Hematopoietic multipotent progenitor cell treated with erythropoietin and hydrocortisone succinate and interleukin-3 and kit ligand, for 6 days (in vitro differentiated cells): ENCODE measurements at places on chromosomes 2 and 18.
A peak's percentile ranks its signal among the peaks of the same experiment; 100 is the strongest.

DNA sequence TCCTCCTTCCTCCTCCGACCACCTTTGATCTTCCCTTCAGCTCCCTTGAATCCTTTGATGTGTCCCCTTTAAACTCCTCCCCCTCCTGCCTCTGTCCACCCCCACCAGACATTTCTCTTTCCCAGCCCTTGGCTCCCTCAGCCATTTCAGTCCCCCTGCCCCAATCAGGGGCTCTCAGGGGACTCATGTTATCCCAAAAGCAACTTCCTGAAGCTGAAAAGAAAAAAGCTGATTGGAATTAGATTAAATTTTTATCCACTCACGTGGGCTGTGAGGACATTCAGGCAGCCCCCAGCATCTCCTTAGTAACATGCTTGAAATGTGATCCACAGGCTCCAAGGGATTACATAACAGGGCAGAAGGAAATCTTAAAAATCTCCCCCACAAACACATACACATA, 81.3 kb downstream of the NEURL3 start:
- DNase-seq, result no peak

DNA sequence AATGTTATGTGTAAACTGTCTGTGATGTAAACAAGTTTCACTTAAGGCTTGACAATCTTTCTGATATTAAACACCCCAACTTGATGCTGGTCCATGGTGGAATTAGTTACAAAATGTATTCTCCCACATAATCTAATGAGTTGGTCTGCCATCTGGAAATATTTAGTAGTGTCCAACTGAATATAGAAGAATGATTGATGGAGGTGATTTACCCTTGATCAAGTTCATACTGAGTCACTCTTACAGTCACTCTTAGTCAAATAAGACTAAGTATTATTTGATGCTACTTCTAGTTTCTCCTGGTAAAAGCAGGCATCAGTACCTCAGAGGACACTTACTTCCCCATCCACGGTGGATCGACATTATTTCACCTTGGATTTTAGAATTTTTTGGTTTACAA, 198.1 kb downstream of the SATB2 start:
- no peak for DNase-seq

GRCh38 chr18:4636967-4637366, 181.9 kb upstream of the DLGAP1 start:
- no peak for DNase-seq

DNA sequence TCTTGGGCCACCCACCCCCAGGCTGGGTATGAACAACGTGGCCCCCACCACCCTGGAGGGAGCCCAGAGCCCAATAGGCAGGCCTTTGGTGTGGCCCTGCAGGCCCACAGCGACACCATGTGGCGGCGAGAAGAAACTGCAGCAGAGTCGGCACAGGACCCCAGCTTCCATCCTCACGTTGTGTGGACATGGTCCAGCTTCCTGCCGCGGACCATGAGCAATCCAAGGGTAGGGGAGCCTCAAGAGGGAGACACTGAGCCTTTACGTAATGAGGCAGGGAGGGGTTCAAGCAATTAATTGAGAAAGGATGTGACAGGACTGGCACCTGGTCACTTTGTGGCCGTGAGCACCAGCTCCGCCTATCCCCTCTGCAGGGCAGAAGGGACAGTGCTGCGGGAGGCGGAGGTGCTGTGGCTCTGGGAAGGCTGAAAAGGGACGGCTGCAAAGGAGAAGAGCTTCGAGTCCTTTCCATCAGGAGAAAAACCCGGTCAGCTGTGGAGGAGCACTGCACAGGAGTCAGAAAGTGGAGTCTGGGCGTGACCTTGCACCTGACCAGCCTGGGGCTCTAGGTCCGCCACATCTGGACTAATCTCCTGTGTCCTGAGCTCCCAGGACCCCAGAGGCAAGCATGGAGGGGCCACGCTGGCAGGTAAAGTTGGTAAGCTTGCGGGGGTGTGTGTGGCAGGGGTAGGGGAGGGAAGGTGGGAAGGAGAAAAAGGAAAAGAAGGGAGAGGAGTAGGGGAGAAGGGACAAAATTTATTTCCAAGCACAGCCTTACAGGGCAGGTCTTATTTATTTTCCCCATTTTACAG, 44.9 kb downstream of the TMEM37 start:
- DNase-seq, result peak; percentile 63

DNA sequence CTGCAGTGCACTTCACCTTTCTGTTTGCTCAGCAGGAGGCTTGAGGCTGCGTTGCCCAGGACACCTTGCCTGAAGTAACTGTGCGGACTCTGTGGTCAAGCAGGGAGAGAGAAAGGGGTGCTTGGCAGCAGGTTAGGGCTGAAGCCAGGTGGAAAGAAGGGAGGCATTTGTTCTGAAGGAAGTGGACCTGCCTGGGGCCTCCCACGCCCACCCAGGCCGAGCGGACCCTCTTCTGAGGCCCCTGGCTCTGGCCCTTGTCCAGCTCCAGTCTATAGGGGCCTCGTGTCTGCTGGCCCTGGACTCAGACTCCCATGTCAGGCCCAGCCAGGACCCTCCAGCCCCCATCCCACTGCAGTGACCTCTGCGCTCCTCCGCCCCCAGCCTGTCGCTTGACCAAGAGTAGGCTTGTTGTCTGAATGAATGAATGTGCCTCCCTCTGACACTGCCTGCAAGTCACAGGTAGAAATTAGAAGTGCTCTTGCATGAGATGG, 2.5 kb downstream of the SNED1 start:
- DNase-seq, result no peak

GRCh38 chr2:143754742-143755141, 625.5 kb downstream of the ARHGAP15 start:
- DNase-seq, result no peak

- no peak for DNase-seq
Measured at GRCh38 chr2:229456091-229456490, 185.0 kb upstream of the PID1 start.
